Thoracic aorta (tissue), 2 donors: ENCODE measurements at places on chromosomes 11 and 22.

DNA sequence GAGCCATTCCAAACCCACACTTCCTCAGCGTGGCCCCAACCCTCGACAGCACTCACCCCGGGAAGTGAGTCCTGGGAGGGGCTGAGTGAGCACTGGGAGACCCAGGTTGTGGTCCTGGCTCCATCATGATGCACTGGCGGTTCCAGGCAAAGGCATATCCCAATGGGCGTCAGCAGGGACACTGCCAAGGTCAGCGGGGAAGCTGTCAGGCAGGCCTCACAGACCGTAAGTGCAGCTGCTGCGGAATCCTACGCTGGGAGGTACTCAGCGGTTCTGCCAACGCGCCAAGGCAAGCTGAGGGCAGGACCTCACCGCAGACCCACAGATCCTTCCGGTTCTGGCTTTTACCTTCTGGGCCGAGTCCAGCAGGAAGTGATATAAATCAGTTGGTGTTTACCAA is 1.4 kb upstream of the GAL3ST1 start:
- DNase-seq, result no peak

DNA sequence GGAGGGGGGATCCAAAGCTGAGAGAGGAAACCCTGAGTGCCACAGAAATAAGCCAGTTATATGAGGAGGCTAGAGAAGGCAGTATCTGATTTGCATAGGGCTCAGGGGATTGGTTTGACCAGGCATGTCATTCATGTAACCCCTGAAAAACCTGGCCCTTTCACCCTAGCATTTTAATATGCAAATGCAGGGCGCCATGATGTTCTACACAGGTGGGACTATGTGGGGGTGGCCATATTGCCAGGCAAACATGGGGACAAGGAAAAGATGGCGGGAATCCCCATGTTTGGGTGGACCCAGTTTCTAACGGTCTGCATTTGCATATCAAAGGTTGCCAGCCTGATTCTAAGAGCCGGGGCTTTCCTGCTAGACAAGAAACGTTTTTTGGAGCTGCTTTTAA is 27.2 kb downstream of the CSF2RB start:
- DNase-seq, result no peak

DNA sequence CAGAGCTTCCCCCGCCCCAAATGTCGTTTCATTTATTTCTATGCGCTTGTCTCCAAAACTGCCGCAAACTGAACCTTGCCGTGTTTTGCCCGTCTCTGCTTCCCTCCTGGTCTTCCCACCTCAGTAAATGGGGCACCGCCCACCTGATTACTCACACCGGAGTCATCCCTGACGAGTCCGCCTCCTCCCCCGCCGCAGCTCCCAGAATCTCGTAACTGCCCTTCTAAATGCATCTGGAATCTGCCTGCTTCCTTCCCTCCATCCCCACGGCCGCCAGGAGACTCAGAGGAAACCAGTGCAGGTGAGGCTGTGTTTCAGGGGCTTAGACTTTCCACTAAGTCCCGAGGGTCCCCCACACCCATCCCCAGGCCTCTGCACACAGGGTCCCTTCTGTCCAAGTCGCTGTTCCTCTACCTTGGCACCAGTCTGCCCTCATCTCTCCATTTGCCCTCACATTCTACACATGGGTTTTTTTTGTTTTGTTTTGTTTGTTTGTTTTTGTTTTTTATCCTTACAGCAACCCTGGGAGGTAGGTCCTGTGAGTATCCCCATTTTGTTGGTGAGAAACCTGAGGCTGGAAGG is 62.6 kb upstream of the PHF21B start:
- DNase-seq, result no peak

GRCh38 chr11:60124802-60125432 is 36.5 kb downstream of the MS4A2 start:
- DNase-seq, result no peak

DNA sequence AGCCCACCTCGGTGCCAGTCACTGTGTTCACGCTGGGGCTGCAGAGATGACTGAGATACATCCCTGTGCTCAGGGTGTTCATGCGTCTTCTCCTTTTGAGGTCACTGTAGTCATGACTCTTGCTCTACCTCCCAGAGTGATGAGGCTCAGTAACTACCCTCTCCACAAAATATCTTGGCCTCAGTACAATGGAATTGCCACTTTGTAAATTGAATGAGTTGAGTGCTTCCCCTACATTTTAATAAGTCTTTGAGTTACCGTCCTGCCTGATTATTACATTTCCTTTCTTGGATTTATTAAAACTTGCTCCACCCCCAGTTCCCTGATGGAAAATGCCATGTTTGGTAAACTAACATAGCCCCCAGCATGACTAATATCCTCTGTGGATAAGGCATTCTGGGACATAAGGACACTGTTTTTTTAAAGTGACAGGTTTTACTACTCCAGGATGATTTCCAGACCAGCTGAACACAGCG is 15.9 kb downstream of the PRSS23 start:
- DNase-seq, result no peak
